ENCODE measurements at places on chromosomes 12 and 14. TPM values are rescaled to one million over a fixed set of nuclear protein-coding genes. Genes with fewer than 3 reads are reported as not detected.

DNA sequence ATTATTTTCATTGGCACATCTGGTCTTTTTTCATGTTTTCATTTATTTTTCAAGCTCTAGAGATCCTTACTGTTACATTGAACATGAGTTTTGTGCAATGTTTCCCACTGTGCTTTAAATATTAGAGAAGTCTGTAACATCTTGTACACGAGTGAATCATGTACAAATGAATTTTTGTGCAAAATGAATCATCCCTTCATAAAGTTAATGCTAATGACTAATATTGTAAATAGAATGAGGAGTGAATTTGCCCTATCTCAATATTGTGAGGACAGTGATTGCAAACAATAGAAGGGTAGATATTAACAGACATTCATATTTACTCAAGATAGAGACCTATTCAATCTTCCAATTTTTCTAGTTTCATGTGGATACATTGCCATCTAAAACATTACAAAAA, 463.3 kb upstream of the FOXG1 start:
- no peaks in the 10 kb centered on the region for H3K27me3 ChIP-seq
- H3K36me3 ChIP-seq, result no peaks in the 10 kb centered on the region
- H3K4me3 ChIP-seq, result no peak overlapping the region
- no peak overlapping the region for H3K27ac ChIP-seq

DNA sequence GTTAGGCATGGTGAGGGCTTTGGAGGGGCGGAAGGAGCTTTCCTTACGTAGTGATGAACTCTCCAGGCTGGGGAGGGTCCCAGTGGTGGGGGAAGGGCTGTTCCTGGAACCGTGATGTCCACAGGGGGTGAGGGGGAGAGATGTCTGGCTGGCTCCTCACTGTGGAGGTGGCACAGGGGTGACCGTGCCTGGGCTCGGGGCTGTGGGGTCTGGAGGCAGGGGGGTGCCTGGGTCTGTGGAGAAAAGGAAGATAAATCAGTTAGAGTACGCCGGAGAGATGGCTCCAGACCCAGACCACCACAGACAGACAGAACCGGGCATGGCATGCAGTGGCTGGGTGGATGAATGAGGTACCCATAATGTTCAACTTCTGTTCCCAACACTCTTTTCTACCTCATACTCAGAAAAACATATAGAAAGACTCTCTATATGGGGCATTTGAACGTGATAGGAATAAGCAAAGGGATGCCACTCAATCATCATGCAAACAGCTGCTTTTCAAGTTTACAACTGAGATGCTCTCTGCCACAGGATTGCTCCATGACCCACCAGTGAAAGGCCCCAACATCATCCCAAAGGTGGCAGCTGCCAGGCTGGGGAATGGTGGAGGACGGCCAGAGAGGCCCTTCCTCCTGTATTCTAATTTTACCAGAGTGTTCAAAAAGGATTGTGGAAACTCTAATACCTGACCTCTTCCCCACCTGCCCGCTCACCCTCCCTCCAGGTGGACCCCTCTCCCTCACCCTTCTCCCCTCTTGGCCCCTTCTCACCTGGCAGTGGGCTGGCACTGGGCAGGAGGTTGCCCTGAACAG, 5.6 kb downstream of the MYL6 start:
- H3K4me1 ChIP-seq, result peaks cover 40% of the 10 kb centered on the region
- no peak overlapping the region for H3K27ac ChIP-seq
- no peak for DNase-seq
- H3K36me3 ChIP-seq, result peaks cover 38% of the 10 kb centered on the region
- peaks cover 15% of the 10 kb centered on the region for H3K27me3 ChIP-seq
- peak overlapping the region; percentile 95 for H3K4me3 ChIP-seq

GRCh38 chr12:92550661-92551060, 152.1 kb upstream of the PLEKHG7 start:
- no peak overlapping the region for H3K27ac ChIP-seq
- DNase-seq, result no peak
- H3K4me1 ChIP-seq, result no peaks in the 10 kb centered on the region
- no peaks in the 10 kb centered on the region for H3K36me3 ChIP-seq

DNA sequence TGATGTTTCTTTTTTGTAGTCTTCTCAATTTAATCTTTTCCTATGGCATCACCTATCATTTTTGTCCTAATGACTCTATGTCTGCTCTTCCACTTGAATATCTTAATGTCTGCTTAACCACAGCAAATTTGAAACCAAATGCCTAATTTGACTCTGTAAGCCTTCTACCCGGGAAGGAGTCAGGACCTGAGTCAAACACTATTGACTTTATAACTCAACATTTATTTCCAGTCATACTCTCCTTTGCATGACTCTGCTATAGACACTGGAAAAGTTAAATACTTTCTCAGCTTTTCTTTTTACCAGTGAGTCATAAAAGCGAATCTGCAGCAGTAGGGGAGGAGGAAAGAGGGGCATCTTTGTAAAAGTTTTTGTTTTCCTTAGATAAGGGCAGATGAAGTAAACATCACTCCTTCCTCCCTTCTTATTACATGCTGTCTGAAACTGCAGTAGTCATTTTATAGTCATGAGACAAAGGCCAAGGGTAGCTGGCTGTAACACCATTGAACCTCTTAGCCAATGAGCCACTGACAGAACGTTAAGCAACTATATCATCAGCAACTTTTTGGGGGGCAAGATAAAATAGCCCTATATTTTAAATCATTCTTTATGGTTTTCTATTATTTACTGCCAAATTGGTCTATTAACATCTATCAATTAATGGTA, 179.3 kb downstream of the MIPOL1 start:
- H3K4me3 ChIP-seq, result no peak overlapping the region
- no peak for DNase-seq
- H3K27ac ChIP-seq, result no peak overlapping the region
- peaks cover 11% of the 10 kb centered on the region for H3K36me3 ChIP-seq
- H3K4me1 ChIP-seq, result no peaks in the 10 kb centered on the region
- no peaks in the 10 kb centered on the region for H3K27me3 ChIP-seq

Gene POTEM
- total RNA-seq, result not detected

DNA sequence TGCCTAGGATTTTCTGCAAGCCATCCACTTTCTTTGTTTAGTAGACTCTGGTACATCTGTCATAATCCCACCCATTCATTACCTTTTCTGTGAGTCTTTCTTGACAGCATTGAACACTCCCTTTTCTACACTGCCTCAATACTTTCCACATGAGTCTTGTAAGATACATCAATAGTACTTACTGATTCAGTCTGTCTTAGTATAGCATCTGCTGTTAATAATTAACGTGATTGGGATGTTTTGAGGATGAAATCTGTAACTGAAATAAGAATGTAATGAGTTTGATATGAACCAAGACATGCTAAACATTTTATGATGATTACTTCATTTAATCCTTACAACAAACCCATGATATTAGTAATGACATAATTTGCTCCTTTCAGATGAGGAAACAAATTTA, 196.2 kb upstream of the FOXG1 start:
- no peak overlapping the region for H3K27ac ChIP-seq
- H3K4me3 ChIP-seq, result no peak overlapping the region
- no peaks in the 10 kb centered on the region for H3K27me3 ChIP-seq
- no peak for DNase-seq
- no peaks in the 10 kb centered on the region for H3K4me1 ChIP-seq
- H3K36me3 ChIP-seq, result peaks cover 2% of the 10 kb centered on the region

Gene CCDC184
- total RNA-seq, result 12.6 TPM

Gene TBC1D30
- total RNA-seq, result 2.6 TPM

- no peaks in the 10 kb centered on the region for H3K4me1 ChIP-seq
- H3K36me3 ChIP-seq, result no peaks in the 10 kb centered on the region
- H3K27ac ChIP-seq, result no peak overlapping the region
- H3K27me3 ChIP-seq, result no peaks in the 10 kb centered on the region
- no peak overlapping the region for H3K4me3 ChIP-seq
Measured at GRCh38 chr12:2231956-2232355, 179.2 kb downstream of the CACNA1C start.

- no peaks in the 10 kb centered on the region for H3K4me1 ChIP-seq
- H3K27ac ChIP-seq, result no peak overlapping the region
- no peaks in the 10 kb centered on the region for H3K27me3 ChIP-seq
- no peaks in the 10 kb centered on the region for H3K36me3 ChIP-seq
- no peak for DNase-seq
Measured at GRCh38 chr12:10027311-10027710, 3.2 kb upstream of the CLEC9A start.

Gene ALKBH2
- 36.2 TPM for total RNA-seq

GRCh38 chr12:106987846-106988245, 900 bp upstream of the MTERF2 start:
- H3K27me3 ChIP-seq, result no peaks in the 10 kb centered on the region
- no peak overlapping the region for H3K27ac ChIP-seq
- peak overlapping the region; percentile 96 for H3K4me3 ChIP-seq
- H3K4me1 ChIP-seq, result peaks cover 37% of the 10 kb centered on the region
- no peak for DNase-seq

- no peaks in the 10 kb centered on the region for H3K36me3 ChIP-seq
- H3K4me1 ChIP-seq, result peaks cover 6% of the 10 kb centered on the region
- no peak for DNase-seq
Measured at GRCh38 chr14:72519543-72519942, 374.4 kb downstream of the DPF3 start.

DNA sequence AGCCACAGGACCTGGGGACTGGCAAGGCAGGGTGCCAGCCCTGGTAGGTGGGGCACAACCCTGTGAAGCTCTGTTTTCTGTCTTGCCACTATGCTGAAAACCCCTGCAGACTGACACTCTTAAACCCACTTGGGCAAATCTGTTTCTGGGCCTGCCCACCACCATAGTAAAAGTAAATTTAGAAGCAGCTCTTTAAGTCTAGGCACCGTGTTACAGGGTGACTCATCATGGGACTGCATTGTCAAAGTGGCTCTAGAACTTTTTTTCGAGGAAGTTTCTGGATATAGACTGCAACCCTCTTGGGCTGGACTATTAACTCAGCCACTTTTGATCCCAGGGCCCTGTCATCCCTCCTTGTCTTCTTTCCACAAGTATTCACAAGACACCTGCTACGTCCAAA, 7.7 kb downstream of the TUNAR start:
- H3K27ac ChIP-seq, result no peak overlapping the region
- H3K4me1 ChIP-seq, result no peaks in the 10 kb centered on the region
- H3K36me3 ChIP-seq, result no peaks in the 10 kb centered on the region
- H3K4me3 ChIP-seq, result no peak overlapping the region

DNA sequence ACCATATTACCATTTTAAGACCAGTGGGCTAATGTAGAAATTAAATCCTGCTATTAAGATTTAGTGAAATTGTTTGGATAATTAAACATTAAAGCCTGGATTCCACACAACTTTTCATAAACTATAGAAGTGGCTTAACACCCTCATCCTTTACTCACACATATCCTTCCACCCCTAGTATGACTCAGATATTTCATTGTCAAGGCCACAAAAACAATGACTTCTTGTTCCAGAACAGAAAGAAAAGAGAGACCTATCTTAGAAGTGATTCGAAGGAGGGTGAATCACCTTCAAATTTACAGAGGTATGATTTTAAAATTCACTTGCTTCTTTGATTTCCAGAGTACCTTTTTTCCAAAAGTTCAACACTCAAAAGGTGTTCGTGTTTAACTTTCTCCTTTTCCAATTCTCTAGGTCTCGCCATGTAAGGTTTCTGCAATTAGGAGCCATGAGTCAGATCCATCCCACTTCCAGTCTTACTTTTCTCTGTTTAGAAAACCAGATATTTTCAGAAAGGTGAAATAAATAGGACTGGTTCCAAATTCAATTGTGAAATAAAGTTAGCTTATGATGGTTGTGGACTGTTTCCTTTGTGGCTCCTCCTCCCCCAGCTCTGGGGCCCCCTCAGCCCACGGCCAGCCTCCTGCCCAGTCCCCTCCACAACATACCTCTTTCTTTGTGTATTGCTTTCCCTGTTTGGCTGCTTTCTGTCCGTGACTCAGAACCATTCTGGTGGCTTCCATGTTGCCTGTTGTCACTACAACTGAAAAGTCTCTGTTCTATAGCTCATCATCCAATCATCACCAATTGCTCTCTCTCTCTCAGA, 24.6 kb upstream of the MGP start:
- H3K36me3 ChIP-seq, result no peaks in the 10 kb centered on the region
- no peak for DNase-seq
- H3K4me3 ChIP-seq, result no peak overlapping the region
- no peaks in the 10 kb centered on the region for H3K27me3 ChIP-seq
- no peak overlapping the region for H3K27ac ChIP-seq

GRCh38 chr12:48973941-48974673, 2.6 kb upstream of the WNT10B start:
- no peak overlapping the region for H3K4me3 ChIP-seq
- peaks cover 99% of the 10 kb centered on the region for H3K27me3 ChIP-seq
- no peak overlapping the region for H3K27ac ChIP-seq
- H3K4me1 ChIP-seq, result peaks cover 26% of the 10 kb centered on the region
- H3K36me3 ChIP-seq, result no peaks in the 10 kb centered on the region
- peak; percentile 71 for DNase-seq

GRCh38 chr12:3832738-3833137, 40.5 kb downstream of the PARP11 start:
- no peaks in the 10 kb centered on the region for H3K27me3 ChIP-seq
- no peak overlapping the region for H3K27ac ChIP-seq
- no peak for DNase-seq
- H3K4me1 ChIP-seq, result no peaks in the 10 kb centered on the region

- H3K4me1 ChIP-seq, result peaks cover 37% of the 10 kb centered on the region
- H3K36me3 ChIP-seq, result no peaks in the 10 kb centered on the region
- DNase-seq, result no peak
- H3K27me3 ChIP-seq, result no peaks in the 10 kb centered on the region
- H3K4me3 ChIP-seq, result no peak overlapping the region
Measured at GRCh38 chr12:131113568-131114270, 160.0 kb downstream of the ADGRD1 start.

DNA sequence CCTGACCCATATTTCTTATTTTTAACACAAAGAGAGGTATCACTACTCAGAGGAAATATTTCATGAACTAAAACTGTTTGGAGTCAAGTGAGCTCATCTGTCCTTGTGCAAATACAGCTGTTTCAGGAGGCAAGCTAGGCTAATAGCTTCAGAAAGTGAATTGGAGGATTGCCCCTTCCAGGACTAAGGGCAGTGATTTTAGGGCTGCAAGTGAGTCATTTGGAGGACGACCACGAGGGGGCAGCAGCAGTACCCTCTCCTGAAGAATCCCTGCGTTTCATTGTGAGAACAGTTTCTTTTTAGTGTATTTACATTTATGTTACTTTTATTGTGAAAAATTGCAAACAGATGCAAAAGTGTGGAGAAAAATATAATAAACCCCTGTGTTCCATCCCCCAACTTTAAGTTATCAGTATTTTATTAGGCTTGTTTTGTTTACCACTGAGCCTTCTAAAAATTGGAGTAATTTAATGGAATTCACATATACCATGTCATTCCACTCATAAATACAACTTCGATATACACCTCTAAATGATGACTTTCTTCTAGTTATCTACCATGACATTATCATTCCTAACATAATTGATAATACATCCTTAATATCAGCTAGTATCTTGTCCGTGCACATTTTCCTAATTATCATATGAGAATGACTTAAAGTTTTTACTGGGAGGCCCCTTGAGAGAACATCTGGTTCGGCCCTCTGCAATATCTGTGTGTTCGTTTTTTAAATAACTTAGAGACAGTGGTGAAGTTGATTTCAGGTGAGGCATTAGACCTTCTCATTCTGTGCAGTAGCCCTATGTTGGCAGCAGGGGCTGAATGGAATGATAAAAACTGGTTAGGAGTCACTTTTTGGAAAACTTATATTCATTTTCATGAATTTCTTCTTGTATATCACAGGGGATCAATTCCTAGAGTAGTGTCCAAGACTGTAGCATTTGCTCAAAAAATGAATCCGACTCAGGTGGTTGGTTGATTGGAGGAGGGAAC, 13.7 kb downstream of the FOXJ2 start:
- H3K36me3 ChIP-seq, result peaks cover 14% of the 10 kb centered on the region
- H3K4me1 ChIP-seq, result no peaks in the 10 kb centered on the region
- peak; percentile 78 for DNase-seq

- no peak overlapping the region for H3K27ac ChIP-seq
- no peaks in the 10 kb centered on the region for H3K4me1 ChIP-seq
- DNase-seq, result no peak
- no peak overlapping the region for H3K4me3 ChIP-seq
- H3K36me3 ChIP-seq, result no peaks in the 10 kb centered on the region
Measured at GRCh38 chr14:45664668-45665356, 411.8 kb upstream of the MIS18BP1 start.

Gene TRIM9
- total RNA-seq, result 19.7 TPM

Gene CCDC177
- 7.5 TPM for total RNA-seq

All from neural crest cell (in vitro differentiated cells).